Effector memory CD4-positive, alpha-beta T cell (primary cell): ENCODE measurements at places on chromosomes 7 and 10.

DNA sequence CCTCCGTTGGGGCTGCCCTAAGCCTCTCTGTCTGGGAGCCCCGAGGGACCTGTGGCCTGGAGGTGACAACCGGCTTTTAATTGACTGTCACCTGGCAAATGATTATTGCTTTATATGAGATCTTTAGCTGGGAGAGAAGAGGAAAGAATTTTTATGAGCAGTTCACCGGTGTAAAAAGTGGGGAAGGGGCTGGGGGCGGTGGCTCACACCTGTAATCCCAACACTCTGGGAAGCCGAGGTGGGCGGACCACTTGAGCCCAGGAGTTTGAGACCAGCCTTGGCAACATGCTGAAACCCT is 2.6 kb upstream of the COX19 start:
- no peak for DNase-seq

DNA sequence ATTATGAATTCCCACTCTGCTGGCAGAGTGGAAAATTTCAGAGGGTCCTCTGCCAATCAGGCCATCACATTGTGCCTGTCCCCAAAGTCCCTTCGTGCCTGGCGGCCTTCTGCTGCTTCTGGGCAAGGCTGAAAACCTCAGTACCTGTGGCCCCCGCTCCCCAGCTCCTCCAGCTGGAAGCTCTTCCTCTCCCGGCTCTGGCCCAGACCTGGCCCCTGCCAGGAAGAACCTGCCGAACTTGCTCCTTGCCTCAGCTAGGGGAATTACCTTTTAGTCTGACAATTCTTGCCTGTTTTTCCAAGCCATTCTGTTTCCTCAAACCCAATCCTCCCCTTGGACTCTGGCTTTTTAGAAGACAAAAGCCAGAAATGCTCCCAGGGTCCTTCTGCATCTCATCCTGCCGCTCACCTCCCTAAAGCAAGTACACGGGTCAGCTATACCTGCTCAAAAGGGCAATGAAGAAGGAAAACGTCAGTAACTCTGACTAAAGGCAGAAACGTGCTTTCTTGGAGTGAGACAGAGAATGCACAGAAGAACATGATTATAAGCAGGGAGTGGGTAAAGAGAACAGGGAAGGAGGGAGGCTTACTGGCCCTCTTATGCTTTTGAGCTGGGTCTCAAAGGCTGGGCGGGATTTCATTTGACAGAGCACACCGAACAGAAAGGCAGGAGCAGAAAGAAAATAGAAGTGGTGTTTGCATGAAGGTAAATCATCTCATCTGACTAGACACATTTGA is 28.1 kb upstream of the TRIL start:
- DNase-seq = no peak

DNA sequence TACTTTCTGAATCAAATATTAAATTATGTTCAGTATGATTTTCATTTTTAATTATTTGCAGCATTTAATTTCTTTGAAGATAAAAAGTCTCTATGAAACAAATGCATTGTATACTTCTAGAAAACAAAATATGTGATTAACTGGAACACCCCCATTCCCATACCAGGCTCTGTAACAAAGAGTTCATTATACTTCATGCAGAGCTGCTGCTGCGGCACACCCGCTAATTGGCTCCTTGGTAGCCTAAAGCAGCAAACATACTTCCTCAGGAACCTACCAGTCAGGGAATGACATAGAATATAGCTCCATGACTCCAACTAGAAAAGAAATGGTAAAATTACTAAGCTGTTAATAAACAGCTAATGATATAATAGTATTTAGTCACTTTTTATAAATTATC is 19.3 kb downstream of the RAB11FIP2 start:
- no peak for DNase-seq

GRCh38 chr7:21261627-21262594 is 166.0 kb upstream of the SP4 start:
- DNase-seq = peak; percentile 6

DNA sequence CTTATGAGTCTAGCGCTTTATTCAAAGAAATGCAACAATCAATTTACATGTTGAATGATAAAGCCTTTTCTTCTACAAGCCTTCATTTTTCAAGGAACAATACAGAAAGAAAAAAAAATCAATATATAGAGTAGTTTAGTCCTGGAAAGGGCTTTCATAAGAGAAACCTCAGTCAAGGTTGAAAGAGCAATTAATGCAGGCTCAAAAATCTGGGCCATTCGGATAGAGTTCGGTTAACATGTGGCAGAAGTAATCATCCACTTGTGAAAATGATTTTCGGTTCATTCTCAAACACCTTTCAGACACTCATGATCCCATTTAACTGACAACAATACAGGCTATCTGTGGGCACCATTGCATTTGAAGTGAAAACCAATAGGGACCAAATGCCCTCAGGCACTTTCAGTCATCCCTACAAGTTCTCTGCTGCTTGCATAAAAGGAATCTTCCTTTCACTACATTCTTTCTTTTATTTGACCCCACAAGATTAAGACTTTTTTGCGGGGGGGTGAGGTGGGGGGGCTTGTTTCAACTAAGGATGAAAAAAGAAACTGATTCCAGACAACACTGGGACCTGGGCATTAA is 177.9 kb downstream of the RNF133 start:
- no peak for DNase-seq

- DNase-seq = no peak
Observed at GRCh38 chr7:124618871-124619270, 146.7 kb downstream of the GPR37 start.

GRCh38 chr10:42998481-42999384 is 78.1 kb upstream of the RET start:
- DNase-seq = no peak

DNA sequence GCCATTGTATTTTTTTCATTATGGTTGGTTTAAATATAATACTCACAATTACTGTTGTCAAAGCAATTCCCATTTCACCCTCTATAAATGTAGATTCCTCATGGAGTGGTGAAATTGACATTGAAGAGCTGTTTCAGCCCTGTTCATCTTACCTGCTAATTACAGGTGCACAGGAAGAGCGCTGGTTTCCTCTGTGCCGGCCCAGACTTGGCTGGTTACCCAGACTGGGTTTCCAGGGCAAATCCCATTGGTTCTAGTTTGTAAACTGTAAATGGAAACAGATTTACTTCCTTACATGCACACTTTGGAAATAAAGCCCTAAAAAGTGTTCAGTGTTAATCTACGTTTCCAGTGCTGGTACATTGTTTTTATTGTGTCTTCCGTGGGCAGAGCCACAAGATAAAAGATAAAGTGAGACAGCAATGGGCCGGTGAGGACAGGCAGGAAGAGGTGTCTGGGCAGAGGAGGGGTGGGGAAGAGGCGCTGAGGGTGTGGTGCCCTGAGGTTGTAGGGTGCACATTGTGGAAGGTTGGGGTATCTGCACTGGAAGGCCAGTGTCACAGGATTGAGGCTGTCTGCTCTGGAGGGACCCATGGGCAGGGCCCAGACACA is 71.6 kb upstream of the ZPBP start:
- DNase-seq = peak; percentile 27

DNA sequence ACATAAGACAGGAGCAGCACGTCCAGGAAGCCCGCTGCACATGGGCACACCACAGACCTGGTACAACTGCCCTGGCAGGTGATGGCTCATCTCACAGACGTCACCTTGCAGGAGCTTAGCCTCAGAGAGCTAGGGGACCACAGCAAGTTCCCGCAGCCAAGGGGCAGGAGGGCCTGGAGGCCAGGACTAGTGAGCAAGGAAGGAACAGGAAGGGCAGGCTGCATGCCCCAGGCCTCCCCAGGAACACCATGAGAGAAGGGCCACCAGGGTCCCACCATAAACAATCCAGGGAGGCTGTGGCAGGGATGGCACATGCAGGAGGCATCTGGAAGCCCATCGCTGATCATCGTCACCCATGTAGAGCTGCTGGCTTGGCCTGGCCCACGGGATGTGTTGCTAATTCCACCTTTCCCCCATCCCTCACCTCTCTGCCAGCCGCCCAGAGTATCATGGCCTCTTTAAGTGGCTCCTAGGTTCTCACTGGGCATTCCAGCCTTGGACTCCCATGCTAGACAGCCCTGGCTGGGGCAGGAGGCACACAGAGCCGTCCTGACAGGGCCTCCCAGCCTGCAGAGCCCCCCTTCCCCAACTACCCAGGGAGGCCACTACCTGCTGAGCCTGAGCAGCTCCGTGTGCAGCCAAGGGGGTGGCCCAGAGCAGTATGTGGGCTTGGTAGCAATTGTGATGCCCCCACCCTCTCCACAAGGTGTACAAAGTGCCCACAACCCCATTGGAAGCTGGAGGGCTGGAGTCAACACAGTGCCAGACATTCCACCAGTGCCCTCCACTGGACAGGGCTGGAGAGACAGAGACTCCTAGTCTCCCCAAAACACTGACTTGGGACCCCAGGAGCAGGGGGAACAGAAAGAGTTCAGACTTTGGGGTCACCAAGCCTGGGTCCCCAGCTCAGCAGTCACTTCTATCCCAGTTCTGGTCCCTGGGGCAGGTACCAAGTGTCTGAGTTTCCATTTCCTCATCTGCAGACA is 35.5 kb downstream of the GRID1 start:
- DNase-seq = no peak

DNA sequence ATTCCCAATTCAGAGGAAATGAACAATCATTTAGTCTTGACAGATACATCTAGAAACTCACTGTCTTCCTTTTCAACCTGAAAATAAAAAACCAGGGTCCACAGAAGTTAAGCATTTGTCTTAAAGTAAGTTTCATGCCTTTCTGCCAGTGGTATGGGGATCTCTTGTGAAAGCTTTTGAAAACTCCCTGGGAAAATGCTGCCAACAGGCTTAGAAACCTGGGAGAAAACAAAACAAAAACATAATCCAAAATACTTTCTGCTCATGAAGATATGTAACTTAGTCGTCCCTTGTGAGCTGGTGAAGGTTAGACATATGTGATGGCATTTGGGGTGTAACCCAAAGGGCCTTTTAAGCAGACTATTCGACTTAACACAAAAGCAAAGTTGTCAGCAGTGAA is 66.4 kb upstream of the ZNF438 start:
- no peak for DNase-seq

DNA sequence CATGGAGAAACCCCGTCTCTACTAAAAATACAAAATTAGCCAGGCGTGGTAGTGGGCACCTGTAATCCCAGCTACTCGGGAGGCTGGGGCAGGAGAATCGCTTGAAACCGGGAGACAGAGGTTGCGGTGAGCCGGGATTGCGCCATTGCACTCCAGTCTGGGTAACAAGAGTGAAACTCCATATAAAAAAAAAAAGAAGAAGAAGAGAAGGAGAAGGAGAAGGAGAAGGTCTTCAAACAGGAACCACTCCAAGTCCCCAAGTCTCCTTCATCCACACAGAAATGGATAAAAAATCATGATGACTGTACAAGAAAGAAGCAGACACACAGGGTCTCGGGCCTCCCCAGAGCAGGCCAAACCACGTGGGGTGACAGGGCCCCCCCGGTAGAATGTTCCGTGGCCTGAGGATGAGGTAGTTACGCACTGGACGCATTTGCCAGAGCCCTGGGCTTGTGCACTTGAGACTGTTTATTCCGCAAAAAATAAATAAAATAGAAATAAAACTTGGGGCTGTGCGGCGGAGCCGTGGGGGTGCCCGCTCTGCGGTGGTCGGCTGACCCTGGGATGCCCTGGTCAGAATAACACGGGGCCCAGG is 15.8 kb downstream of the VENTX start:
- no peak for DNase-seq

GRCh38 chr7:137402536-137403352 is 59.2 kb upstream of the PTN start:
- DNase-seq = no peak

- DNase-seq = no peak
Observed at GRCh38 chr10:49150426-49150825, 16.6 kb upstream of the FAM170B start.
